ENCODE measurements at places on chromosomes 11 and 22. TPM values are rescaled to one million over a fixed set of nuclear protein-coding genes. Genes with fewer than 3 reads are reported as not detected.
A peak's percentile ranks its signal among the peaks of the same experiment; 100 is the strongest.

DNA sequence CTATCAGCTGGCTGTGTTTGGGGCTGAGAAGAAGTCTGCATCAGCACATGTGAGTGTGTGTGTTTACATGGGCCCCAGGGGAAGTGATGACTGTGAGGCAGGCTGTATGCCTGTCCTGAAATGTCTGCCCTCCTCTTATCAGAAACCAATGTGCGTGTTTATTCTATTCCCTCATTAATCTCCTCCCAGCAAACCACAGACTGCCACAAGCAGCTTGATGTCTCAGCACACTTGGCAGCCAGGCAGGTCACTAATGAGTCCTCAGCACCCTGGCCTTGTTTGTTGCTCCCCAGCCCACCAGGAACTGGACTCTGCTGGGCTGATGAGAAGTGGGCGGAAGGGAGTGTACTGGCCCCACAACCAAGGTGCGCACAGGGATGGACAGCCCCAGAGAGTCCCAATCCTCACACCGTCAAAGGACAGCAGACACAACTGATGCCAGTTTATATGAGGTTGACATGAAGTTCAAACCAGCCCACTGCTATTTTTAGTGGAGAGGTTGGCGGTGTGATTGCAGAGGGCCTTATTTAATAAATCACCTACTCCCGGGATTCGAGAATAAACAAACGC lies 225.8 kb downstream of the ETS1 start:
- no peaks in the 10 kb centered on the region for H3K27me3 ChIP-seq
- DNase-seq, result no peak
- H3K27ac ChIP-seq, result no peak overlapping the region
- H3K36me3 ChIP-seq, result no peaks in the 10 kb centered on the region

NCF4 gene
- 1.1 TPM for total RNA-seq

GRCh38 chr11:81071606-81072005 lies 1630.8 kb upstream of the TENM4 start:
- H3K27ac ChIP-seq, result no peak overlapping the region
- H3K27me3 ChIP-seq, result no peaks in the 10 kb centered on the region
- DNase-seq, result no peak
- H3K4me3 ChIP-seq, result no peak overlapping the region

- no peak overlapping the region for H3K27ac ChIP-seq
- H3K36me3 ChIP-seq, result no peaks in the 10 kb centered on the region
- no peaks in the 10 kb centered on the region for H3K27me3 ChIP-seq
Observed at GRCh38 chr11:30281476-30282288, 41.2 kb upstream of the ARL14EP start.

ZNF408 gene
- 11.6 TPM for total RNA-seq

DNA sequence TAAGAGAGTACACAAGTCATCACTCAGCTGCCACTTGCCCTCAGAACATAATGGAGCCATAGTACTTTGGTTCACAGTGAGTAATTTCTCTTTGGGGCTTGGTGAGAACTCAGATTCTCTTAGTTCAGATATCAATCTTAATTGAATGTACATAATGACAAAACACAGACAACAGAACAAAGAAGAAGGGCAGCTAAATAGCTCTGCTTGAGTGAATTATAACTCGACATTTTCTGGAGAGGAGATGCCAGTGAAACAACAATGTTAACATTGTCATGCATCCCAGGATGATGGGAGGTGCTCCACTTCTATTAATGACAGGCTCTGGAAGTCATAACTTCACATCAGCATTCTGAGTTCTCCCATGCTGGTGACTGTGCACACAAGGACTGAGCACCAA lies 508.1 kb downstream of the TMEM135 start:
- no peaks in the 10 kb centered on the region for H3K4me1 ChIP-seq
- H3K36me3 ChIP-seq, result no peaks in the 10 kb centered on the region
- H3K27me3 ChIP-seq, result no peaks in the 10 kb centered on the region
- no peak overlapping the region for H3K27ac ChIP-seq

GRCh38 chr11:12835286-12835685 lies 161.1 kb downstream of the TEAD1 start:
- H3K27me3 ChIP-seq, result no peaks in the 10 kb centered on the region
- no peak overlapping the region for H3K4me3 ChIP-seq
- no peak for DNase-seq
- no peaks in the 10 kb centered on the region for H3K36me3 ChIP-seq

CABP4 gene
- 0.72 TPM for total RNA-seq

DNA sequence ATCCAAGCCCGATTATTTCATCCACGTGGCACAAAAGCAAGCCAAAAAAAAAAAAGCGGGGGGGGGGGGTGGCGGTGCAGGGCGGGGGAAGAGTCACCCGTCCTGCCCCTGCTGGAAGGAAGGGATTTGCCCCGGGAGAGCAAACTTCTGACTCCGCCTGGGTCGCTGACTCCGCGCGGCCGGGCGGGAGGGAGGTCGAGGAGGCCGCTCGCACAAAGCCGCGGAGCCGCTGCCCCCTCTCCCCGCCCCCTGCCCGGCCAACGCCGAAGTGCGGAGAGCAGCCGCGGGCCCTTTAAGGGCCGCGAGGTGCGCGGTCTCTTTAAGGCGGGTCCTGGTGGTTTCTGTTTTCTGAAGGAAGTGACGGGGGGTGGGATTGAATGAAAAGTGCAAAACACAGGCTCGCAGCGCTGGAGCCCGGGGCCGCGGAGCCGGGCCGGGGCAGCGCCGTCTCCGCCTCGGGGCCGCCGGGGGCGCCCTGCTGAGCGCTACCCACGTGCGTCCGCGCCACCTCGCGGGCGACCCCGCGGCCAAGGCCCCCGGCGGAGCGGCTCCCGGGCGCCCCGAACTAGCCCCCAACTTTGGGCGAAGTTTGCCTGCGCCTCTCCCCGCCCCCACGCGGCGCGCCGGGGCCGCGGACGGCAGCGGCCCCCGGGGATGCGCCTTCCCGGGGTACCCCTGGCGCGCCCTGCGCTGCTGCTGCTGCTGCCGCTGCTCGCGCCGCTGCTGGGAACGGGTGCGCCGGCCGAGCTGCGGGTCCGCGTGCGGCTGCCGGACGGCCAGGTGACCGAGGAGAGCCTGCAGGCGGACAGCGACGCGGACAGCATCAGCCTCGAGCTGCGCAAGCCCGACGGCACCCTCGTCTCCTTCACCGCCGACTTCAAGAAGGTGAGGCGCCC lies at the start of gene OAF:
OAF (plus strand) TSS at position 407 of the 896 bp plus-strand sequence; CDS start at position 655, 248 bp downstream.
- H3K27me3 ChIP-seq, result no peaks in the 10 kb centered on the region
- H3K4me3 ChIP-seq, result peak within 1 kb of the TSS; percentile 86
- peak within 1 kb of the TSS; percentile 87 for H3K27ac ChIP-seq
- H3K36me3 ChIP-seq, result no peaks in the 10 kb centered on the region
- no peak for DNase-seq

SULT4A1 gene
- 0.47 TPM for total RNA-seq

NEFH gene
- total RNA-seq, result not detected

DNA sequence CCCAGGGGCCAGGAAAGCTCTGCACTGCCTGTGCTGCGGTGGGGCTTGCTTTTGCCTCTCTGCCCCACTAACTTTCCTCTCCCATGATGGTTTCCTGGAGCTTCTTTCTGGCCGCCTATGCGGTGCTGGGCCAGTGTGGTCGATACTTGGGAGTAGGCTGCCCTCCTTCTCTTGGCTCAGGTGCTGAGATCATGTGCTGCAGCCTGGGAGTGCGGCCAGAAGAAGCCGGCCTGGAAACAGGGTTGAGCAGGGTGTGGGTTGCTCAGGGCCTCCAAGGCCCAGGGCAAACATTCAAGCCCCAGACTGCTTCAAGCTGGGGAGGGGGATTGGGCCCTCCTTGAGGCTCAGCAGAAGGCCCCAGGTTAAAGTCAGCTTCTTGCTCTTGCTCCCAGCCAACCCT lies 125.0 kb downstream of the NTM start:
- peaks cover 32% of the 10 kb centered on the region for H3K4me1 ChIP-seq
- no peaks in the 10 kb centered on the region for H3K27me3 ChIP-seq
- no peak overlapping the region for H3K4me3 ChIP-seq
- no peak for DNase-seq
- no peaks in the 10 kb centered on the region for H3K36me3 ChIP-seq

GRCh38 chr11:113365895-113366294 lies 21.7 kb upstream of the ANKK1 start:
- H3K4me1 ChIP-seq, result no peaks in the 10 kb centered on the region
- DNase-seq, result no peak
- peaks cover 73% of the 10 kb centered on the region for H3K36me3 ChIP-seq
- H3K4me3 ChIP-seq, result no peak overlapping the region
- H3K27me3 ChIP-seq, result no peaks in the 10 kb centered on the region

SLCO2B1 gene
- 6.1 TPM for total RNA-seq

GRCh38 chr11:47285969-47286770 lies 16.2 kb downstream of the MADD start:
- no peaks in the 10 kb centered on the region for H3K27me3 ChIP-seq
- H3K4me1 ChIP-seq, result no peaks in the 10 kb centered on the region
- DNase-seq, result no peak
- H3K36me3 ChIP-seq, result peaks cover 100% of the 10 kb centered on the region

- peak within 1 kb of the TSS; percentile 63 for H3K4me3 ChIP-seq
- peaks cover 75% of the 10 kb centered on the region for H3K4me1 ChIP-seq
- no peaks in the 10 kb centered on the region for H3K36me3 ChIP-seq
- H3K27me3 ChIP-seq, result no peaks in the 10 kb centered on the region
- H3K27ac ChIP-seq, result peak within 1 kb of the TSS; percentile 82
- no peak for DNase-seq
Observed at GRCh38 chr11:46918083-46918787, at the start of gene LRP4. Gene LRP4, minus strand, starts transcription at chr11:46918550. Its CDS starts 171 bp downstream, at chr11:46918379.
